ENCODE measurements at places on chromosomes 7 and 10. TPM values are rescaled to one million over a fixed set of nuclear protein-coding genes. Genes with fewer than 3 reads are reported as not detected.

CPN1 gene
- total RNA-seq = not detected

ING3 gene
- total RNA-seq = 16.0 TPM

ERV3-1 gene
- total RNA-seq = 11.8 TPM

LIPJ gene
- total RNA-seq = not detected

PRSS37 gene
- total RNA-seq = not detected

NAMPT gene
- total RNA-seq = 90.4 TPM

UPK3B gene
- total RNA-seq = 0.48 TPM

AFAP1L2 gene
- 6.1 TPM for total RNA-seq

CALHM3 gene
- total RNA-seq = not detected

IPMK gene
- 2.1 TPM for total RNA-seq

POM121C gene
- 38.5 TPM for total RNA-seq

CACNB2 gene
- 51.1 TPM for total RNA-seq

HOXA5 gene
- not detected for total RNA-seq

TAS2R5 gene
- total RNA-seq = 0.41 TPM

TMEM178B gene
- 35.0 TPM for total RNA-seq

Measured in right cardiac atrium (tissue), 5 donors.